ENCODE measurements at places on chromosomes 6 and 20.

DNA sequence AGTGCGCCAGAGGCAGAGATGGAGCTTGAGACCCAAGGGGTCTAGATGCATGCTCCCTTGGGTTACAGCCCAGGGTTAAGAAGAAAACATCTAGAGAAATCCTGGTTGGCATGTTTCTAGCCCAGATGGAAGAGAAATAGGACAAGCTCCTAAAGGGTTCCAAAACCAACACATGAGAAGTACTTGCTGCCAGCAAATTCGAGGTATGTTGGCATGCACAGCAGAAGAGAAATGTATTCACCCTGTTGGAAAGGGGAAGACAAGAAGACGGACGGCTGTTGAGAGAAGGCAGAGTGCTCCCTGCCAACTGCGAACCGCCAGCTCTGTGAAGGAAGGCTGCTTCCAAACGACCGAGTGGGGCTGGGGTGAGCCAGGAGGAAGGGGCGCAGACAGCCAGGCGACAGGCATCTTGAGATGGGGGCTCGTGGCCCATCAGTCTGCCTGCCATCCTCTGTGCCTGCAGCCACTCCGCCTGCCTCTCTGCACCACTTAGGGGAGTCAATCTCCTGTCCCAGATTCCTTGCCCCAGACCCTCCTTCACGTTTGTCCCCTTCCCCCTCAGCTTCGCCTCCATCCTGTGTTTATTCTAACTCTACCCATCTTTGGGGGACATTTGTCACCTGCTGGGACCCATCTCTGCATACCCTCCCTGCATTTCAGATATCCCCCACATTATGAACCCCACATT lies 249.2 kb downstream of the CDC5L start:
- DNase-seq: no peak

DNA sequence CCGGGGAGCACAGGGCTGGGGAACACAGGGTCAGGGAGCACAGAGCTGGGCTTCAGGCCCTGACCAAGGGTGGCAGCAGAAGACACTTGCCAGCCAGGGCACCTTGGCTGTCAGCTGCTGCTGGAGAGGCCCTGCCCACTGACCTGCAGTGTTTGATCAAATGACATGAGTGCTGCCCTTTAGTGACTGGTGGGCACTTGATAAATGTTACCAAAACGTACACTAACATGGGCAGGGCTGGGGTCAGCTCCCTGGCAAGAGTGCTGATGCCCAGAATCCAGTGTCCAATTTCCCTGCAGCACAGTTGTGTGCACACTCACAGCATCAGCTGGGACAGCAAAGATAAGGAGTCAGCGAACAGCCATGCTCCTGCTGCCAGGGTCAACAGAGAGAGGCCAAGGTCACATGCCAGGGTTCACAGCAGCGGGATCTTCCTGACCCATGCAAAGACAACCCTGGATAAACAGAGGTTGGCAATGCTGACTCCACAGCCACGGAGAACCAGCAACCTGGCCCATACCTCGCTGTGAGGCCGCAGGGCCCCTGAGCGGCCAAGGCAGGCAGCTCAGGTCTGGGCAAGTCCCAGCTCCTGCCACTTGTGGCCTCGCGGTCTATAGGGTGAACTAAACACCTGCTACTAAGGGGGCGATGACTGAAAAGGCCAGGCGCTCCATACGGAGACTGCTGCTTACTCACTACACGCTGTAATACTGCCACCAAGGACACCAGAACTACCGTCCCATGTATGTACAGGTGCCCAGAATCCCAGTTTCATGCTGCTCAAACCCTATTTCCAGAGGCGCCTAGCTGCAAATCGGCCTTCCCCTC lies 46.3 kb downstream of the NINL start:
- DNase-seq: no peak

DNA sequence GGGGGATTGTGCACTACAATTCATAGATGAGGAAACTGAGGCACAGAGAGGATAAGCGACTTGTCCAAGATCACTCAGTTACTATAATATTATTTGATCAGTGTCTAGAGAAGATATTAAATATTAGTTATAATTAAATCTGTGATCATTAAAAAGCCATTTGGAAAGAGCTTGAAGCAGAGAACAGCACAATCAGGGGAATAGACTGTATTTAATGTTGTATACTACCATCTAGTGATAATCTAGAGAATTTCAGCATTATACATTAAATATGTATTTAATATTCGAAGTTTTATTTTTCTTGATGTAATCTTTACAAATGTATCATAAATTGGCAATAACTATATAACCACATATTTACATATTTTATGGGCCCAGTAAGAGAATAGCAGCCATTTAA lies 20.1 kb upstream of the MTCL3 start:
- no peak for DNase-seq

DNA sequence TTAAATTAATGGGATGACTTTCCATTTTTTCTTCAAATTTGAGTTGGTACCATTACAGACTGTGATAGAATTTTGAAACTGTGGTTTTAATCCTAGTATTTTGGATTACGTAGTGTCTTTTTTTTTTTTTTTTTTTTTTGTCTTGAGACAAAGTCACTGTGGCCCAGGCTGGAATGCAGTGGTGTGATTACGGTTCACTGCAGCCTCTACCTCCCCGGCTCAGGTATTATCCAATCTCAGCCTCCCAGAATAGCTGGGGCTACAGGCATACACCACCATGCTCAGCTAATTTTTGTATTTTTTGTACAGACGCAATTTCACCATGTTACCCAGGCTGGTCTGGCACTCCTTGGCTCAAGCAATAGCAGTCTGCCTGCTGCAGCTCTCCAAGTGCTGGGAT lies 87.1 kb downstream of the SOX4 start:
- DNase-seq: no peak

- no peak for DNase-seq
Measured at GRCh38 chr6:169960521-169960885, 209.1 kb downstream of the ERMARD start.

DNA sequence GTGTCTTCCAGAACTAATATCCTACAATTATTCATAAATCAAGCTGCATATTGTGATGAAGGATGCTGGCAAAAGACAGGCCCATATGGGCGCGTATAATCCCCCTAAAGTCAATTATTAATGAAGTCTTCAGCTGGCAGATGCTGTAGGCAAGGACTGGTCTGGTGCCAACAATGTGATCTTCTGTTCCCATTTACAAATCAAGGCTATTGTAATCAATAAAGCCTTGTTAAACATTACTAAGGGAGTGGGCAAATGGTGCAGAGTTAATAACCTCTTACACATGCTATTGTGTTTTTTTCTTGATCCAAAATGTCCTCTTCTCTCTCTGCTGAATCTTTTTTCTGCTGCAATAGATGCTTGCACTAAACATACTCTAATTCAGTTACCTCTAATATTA lies 119.0 kb downstream of the ALDH8A1 start:
- no peak for DNase-seq

- peak; percentile 69 for DNase-seq
Measured at GRCh38 chr6:33433544-33434191, 13.8 kb downstream of the SYNGAP1 start.

DNA sequence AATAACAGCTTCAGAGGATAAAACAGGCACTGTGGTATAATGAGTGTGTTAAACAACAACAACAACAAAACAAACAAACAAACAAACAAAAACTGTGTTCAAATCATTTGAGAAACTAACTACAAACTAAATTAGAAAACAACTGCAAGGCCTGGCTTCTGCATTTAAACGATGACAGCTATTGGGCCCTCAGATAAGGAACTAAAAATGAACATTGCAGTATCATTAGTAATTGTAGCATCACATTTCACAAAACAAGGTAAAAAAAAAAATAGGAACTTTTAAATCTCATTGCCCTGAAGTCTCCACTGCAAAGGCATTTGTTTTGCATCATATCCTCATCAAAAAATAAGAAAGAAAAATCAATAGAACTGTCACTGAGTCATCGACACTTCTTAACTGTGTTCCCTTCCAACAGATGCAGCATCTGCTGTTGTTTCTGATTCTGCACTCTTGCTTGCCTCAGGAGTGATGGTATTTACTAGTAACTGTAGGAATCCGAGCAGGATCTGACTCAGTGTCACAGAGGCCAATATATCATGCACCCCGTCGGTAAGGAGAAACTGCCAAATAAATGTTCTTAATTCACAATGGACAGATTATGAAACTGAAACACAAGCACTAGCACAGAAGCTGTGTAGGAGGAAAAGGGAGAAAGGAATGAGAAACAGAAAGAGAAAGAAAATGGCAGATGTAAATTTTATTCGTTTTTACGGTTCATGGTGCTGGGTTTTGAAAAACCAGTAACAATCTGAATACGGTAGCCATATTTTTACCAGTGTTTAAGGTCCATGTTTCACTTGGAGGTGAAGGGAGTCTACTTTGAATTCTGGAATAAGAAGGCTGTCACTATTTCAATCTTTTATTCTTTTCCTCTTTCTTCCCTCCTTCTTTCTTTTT lies 365.7 kb upstream of the EPHA7 start:
- DNase-seq: peak; percentile 83

DNA sequence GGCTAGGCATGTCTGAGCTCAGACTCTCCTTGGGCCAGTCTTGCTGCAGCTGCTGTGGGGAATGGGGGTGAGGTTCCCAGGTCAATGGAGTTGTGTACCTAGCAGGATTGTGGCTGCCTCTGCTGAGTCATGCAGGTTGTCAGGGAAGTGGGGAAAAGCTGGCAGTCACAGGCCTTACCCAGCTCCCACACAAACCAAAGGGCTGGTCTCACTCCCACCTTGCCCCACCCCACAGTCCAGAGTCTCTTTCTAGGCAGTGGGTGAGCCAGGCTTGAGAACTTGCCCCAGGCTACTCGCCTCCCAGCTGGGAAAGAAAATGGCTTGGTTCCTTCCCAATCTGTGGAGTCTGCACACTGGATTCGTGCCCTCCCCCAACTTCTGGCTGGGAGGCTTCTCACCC lies 65.7 kb downstream of the SCP2D1 start:
- DNase-seq: no peak

GRCh38 chr6:131828080-131828479 lies 20.3 kb downstream of the ENPP1 start:
- no peak for DNase-seq

DNA sequence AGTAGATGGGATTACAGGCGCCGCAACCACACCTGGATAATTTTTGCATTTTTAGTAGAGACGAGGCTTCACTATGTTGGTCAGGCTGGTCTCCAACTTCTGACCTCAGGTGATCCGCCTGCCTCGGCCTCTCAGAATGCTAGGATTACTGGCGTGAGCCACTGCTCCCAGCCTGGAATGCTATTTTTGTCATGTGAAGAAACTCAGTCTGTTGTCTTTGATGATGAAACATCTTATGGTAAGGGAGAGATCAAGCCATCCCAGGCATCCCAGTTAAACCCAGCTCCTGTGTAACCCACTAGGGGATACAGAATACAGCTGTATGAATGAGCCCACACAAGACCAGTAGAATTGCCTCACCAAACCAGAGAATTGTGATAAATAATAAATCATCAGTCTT lies 83.6 kb upstream of the RBM24 start:
- DNase-seq: no peak

GRCh38 chr20:50516935-50517816 lies 7.0 kb downstream of the PTPN1 start:
- DNase-seq: no peak

DNA sequence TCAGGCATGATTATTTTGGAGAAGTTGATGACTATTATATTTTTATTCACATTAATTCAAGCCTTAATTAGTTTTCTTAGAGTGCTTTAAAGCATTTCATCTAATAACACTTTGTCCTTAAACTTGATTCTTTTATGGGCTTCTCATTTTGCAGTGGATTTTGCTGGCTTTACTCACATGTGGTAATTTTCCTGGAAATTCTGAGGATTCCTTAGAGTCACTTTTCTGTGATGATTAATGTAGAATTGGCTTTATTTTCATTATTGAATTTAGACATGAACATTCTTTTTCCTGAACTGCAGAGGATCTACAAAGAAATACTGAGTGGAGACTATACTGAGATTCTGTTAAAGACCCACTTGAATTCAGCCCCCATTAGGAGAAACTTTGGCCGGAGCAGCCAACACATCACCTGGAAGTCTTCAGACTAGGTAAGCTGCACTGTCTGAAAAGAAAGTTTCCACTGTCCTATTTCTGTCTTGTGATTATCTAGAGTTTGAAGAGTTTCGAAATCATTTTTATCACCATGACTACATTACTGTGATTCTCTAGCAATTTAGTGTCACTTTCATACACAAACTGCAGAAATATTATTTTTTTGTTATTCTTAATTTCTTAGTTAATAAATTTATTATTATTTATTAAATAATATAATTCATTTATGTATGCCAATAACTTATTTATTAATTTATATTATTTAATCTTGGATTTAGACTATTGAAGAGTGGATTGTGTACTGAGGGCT lies 1.9 kb downstream of the RFPL4B start:
- no peak for DNase-seq

DNA sequence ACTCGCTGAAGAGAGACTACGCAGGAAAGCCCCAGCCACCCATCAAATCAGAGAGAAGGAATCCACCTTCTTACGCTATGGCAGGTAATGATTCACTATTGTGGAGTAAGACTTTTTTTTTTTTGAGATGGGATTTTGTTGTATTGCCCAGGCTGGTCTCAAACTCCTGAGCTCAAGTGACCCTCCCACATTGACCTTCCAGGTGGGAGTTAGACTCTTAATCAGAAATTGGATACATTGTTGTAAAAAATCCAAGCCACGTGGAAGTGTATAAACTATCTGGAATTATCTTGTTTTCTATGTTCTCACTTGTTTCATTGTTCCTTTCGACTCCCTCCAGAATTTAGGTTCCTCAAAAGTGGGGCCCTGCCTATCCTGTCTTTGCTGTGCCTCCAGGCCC lies 6.8 kb downstream of the NQO2 start:
- DNase-seq: no peak

DNA sequence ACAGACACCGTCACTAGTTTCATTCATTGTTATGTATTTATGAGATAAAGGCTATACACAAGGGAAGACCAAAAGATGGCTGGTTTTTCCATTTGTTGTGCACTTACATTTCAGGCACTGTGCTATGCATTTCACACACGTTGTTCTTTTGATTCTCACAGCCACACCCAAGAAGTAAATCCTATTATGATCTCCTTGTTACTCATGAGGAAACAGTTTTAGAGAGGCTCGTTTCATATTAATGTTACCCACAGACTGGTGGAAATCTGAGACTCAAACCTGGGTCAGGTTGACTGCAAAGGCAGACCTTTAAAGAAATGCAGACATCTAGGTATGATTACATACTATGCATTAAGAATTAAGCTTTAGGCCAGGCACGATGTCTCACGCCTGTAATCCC lies 34.9 kb downstream of the SHLD1 start:
- no peak for DNase-seq

Measured in fibroblast of skin of back (primary cell).